ENCODE measurements at places on chromosomes 3 and 15.
A peak's percentile ranks its signal among the peaks of the same experiment; 100 is the strongest.

DNA sequence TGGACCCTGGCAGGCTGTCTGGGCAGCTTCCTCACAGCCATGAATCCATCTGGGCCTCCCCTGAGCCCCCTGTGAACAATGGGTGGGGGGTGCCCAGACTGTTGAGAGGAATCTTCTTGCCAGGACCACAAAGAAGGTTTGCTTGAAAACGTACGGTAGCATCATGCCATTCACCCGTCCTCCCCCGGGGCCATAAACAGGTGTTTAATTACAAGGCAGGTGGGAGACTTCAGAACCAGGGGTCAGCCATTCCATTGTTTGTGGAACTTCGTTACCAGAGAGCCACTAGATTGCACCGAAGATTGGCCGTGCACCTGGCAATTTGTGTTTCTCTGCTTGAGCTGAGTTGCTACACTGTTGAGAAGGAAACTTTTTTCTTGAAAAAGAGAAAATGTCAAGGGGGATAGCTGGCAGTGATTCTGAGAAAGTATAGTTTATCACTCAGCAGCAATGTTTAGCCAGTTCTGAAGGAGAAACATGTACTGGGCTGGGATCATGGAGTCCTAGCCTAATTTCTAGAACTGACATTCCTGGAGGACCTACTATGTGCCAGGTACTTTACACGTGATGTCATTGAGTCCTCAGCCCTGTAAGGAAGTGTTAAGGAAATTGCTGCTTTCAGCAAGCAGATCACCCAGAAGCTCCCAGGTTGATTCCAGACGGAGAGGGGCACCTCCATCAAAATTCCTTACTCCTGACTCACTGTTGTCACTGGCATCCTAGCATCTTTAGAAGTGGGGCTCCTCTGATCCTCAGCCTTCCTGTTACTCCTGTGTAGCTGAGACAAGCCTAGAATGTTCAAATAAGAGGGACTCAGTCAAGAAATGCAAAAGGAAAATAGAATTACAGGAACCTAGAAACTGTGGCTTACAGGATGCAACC is 103.8 kb upstream of the UBE2E1 start:
- DNase-seq = no peak

DNA sequence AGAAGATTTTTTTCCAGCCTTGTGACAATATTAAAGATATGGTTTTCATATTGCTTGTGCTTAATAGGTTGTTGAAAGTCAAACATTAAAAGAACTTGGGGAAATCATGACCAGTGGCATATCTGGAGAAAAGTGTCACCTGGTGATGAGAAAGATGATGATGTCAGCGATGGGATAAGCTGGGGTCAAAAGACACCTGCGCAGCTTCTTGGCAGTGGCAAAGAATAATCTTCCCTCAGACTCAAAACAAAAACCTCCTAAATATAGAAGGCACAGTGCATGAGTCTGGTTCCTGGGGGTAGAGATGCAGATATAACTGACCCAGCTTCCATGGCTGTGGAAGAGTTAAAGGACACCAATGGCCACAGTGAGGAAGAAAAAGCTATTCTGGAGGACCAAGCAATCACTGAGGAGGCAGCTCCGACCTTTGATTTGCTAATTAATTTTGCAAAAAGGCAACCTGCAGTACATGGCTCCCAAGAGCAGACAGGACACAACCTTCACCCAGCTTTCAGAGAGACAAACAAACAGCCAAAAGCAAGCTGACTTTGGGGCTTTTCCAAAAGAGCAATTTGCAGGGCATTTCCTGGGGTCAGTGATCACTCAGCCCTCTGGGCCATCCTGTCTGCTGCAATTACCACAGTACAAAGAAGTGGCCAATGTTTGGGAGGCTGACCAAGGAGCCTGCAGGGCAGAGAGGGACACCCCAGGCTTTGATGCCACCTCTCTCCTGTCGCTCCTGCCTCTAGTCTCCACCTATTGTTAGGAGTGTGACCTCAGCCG is 17.6 kb upstream of the SEMA5B start:
- DNase-seq = no peak

DNA sequence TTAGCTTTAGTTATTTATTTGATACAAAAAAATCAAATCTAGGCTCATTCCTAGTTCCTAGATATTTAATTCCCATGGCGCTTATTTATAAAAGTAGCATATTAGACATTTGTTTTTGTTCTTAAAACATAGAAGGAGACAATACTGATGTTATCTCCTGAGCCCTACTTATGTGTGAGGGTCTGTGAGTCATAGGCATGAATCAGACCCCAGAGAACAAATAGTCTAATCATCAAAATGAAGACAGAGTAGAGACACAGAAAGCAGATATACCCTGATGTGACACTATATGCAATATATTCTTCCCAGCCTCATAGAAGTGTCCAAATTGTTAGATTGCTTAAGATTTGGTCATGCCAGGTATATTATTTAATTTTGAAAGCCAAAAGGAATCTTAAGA is 44.9 kb downstream of the PEX5L start:
- no peak for DNase-seq

GRCh38 chr3:157695586-157695985 is 192.4 kb upstream of the VEPH1 start:
- DNase-seq = no peak

DNA sequence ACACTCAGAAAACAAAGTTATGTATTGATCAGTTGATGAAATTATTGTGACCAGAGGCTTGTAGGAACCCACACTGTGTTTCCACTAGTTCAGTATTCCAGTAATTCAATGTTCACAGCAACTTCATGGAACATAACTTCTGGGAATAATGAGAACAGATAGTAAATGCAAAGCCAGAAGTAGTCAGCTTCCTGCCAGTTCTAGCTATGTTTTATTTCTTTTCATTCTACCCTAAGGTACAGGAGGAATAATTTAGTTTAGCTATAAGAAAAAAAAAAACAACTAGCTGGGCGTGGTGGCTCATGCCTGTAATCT is 48.6 kb downstream of the ARHGEF26 start:
- DNase-seq = no peak

DNA sequence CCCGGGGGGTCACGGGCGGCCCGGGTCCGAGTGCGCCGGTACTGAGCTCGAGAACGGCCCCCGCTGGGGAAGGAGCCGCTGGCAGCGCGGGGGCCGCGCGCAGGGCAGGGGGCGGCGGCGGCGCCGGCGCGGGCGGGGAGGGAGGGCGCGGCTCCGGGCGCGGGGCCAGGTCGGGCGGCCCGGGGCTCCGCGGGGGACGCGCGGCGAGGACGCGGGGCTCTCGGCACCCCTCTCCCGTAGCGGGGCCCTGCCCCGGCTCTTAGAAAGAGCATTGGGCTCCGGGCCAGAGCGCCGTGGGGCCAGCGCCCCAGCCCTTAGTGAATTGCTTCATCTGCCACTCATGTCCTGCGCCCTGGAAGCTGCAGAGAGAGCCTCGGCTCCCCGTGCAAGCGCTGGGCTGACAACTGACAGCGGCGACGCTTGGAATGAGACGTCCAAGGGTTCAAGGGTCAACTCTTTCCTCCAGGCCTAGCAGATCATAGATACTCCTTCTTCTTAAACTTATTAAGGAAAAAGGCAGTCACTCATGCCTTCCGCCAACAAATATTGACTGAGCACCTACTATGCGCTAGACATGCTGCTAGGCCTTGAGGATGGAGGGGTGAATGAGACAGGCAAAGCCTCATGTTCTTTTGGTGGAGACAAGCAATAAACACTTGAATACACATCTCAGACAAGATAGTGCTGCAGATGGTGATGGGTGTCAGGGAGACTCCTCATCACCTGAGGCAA is 140.8 kb downstream of the SMAD6 start:
- no peak for DNase-seq

GRCh38 chr3:101850246-101851051 is 1.1 kb downstream of the NFKBIZ start:
- peak; percentile 39 for DNase-seq

GRCh38 chr15:40618023-40618422 is 24.0 kb downstream of the KNL1 start:
- DNase-seq = no peak

GRCh38 chr3:5054098-5054497 is 68.0 kb upstream of the ARL8B start:
- DNase-seq = no peak

DNA sequence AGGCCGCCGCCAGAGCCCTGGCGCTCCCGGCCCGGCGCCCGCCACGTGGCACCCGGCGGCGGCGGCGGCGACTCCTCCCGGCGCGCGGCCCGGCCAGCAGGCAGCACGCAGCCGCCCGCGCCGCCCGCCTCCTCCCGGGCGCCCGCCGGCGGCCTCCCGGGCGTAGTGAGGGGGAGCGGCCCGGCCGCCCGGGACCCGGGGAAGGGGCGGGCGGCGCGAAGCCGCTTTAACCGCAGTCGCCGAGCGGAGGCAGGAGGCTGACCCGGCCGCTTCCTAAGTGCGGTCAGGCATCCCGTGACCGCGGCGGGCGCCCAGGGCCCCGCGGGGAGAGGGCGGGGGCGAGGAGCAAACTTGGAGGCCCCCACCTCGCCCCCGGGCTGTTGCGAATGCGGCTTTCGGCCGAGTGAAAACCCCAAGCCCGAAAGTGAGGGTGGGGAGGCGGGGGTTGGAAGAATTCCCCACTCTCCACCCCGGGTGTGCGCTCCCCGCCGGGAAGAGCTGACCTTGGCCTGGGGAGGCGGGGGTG is 1.7 kb upstream of the HES1 start:
- DNase-seq = peak; percentile 32

GRCh38 chr3:5186089-5186857 is 1.2 kb upstream of the EDEM1 start:
- DNase-seq = no peak

GRCh38 chr15:85730001-85730820 is 64.5 kb downstream of the KLHL25 start:
- no peak for DNase-seq

DNA sequence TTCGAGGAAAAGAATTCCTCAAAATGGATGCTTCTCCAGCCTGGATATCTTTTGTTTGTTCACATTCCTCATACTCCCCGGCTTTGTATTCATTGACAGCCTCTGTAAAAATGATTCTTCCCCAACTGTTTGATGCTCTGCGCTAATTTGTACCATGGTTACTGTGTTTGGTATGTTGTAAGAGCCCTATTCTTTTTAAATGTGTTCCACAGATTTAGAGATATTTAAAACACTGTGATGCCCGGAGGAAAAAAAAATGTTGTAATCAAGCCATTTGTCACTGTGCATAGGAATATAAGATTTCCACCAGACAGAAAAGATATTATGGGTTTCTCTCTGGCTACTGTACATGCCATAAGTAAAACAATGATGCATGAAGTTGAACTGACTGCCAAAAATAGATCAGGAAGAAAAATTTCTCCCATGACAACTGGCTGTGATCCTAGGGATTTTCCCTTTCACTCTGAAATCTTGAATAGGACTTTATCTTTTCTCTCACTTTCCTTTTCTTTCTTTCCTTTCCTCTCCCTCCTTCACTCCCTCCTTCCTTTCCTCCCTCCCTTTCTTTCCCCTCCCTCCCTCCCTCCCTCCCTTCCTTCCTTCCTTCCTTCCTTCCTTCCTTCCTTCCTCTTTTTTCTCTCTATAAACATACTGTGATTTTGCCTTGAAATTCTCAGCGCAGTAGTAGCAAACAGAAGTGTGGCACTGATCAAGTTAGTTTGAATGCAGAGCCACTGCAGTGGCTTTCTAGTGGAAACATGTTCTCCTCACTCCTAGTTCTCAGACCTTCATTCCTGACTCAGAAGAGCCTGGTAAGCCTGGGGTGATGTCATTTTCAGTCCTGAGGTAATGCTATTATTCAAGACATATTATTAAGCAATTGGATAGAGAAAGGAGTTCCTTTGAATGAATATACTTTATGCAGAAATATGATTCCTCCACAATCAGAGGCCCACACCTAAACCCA is 254.9 kb upstream of the TBL1XR1 start:
- no peak for DNase-seq

DNA sequence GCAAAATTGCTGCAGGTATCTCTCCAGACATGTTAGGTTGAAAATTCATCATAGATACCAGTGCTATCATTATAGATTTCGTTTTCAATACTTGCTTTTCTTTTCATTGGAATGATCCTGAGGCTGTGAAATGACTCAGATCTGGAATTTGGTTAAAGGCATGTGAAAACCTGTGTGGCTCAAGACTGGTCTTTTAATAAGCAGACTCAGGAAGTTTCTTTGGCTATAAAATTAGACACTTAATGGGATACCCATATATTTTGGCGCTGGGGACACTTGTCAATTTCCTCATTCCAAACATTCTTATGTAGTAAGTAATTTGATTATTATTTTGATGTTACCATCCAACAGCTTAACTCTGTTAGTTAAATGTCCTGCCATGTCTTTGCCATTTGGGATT is 1041.1 kb upstream of the GBE1 start:
- DNase-seq = no peak

DNA sequence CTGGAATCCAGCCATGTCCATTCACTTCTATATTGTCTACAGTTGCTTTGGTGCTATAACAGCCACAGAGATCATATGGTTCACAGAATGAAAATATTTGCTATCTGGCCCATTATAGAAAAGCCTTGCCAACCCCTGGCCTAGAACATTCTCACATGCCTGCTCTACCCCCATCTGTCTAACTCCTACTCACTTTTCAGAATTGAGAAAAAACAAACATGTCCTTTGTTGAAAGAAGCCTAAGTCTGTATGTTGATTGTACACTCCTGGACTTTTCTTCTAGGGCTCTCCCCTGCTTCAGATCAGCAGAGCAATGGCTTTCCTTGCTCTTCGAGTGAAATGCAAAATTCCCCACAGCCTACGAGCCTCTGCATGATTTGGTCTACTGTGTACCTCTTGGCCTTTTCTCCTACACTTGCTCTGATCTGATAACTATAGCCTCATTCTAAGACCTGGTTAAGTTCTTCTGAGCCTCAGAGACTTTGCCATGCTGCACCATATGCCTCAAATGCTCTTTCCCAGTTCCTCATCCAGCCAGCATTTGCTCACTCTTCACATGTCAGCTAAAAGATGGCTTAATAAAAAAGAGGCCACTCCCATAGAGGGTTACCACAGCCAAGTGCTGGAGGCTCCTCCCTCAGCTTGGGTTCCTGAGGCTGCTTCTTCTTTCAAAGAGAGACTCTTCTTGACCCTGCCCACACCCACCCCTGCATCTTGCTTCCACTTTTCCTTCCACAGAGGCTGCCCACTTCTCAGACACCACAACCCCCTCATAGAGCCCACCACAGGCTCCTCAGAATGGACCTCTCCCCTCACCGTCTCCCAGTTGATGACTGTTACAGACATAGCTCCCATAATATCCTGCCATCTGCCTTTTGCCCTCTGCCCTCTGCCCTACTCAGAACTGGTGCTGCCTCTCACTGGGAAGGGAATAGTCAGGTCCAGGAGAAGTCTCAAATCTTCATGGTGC is 22.9 kb upstream of the DCLK3 start:
- DNase-seq = no peak

DNA sequence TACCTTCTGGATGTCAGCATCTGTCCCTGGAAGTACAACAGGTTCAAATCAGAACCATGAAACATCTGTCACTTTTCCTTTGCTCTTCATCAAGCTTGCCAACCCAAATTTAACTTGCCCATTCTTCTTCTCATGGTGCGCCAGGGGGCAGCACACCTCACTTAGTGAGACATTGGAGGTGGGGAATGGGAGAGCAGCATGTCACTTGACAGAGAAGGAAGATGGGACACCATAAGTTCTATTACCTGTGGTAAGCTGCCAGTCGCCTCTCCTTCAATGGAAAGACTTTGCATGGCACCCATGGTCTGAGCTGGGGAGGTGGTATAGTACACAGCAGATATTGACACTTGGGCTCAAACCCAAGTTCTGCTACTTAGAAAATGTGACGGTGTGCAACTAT is 2.9 kb downstream of the SCN5A start:
- no peak for DNase-seq

- no peak for DNase-seq
Measured at GRCh38 chr3:82891028-82891427, 1129.6 kb upstream of the GBE1 start.
